Stimulated activated CD4-positive, alpha-beta T cell treated with anti-CD3 and anti-CD28 coated beads, Interleukin-1b, Interleukin-23, amount 100 ng/mL, for 48 hours (primary cell): ENCODE measurements at places on chromosomes 3 and 15.

DNA sequence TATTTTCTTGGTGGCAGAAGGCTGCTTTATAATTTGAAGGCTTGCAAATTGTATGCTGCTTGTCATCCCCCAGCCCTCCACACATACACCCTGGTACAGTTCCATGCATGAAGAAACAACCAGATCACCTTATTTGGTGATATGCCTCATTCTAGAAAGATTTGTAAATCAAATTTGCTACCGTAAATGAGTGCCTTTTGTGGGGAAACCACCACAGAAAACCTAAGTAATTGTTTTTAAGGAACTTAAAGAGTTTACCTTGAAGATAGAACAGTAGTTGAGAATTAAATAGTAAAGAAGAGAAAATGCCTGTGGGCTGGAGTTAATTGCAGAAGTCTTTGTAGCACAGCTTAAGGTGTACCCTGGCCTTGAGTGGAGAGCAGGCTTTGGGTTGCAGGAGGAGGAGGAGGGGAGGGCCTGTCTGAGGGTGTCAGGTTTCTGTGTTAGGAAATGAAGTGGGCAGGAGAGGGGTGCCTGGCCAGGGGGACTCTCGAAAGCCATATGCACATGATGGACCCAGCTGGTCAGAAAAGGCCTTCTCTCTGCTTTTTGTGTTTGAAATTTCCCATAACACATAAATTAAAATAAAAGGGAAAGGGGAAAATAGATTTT is 6.9 kb downstream of the NIPA2 start:
- DNase-seq, result no peak

DNA sequence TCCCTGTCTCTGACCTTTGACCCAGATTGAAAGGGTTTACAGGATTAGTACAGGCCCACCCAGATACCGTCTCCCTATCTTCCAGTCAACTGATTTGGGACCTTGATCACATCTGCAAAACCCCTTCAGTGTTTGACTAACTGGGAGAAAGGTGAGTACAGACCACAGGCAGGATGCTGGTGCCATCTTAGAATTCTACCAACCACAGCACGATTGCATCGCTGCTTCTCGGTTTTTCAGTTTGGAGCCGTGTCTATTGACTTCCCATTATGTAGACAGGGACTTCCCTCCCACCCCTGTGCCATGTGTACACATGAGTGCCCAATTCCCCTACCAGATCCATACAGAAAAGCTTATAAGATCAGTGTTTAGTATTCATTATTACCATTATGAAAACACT is 6.6 kb upstream of the KLF13 start:
- DNase-seq, result no peak

DNA sequence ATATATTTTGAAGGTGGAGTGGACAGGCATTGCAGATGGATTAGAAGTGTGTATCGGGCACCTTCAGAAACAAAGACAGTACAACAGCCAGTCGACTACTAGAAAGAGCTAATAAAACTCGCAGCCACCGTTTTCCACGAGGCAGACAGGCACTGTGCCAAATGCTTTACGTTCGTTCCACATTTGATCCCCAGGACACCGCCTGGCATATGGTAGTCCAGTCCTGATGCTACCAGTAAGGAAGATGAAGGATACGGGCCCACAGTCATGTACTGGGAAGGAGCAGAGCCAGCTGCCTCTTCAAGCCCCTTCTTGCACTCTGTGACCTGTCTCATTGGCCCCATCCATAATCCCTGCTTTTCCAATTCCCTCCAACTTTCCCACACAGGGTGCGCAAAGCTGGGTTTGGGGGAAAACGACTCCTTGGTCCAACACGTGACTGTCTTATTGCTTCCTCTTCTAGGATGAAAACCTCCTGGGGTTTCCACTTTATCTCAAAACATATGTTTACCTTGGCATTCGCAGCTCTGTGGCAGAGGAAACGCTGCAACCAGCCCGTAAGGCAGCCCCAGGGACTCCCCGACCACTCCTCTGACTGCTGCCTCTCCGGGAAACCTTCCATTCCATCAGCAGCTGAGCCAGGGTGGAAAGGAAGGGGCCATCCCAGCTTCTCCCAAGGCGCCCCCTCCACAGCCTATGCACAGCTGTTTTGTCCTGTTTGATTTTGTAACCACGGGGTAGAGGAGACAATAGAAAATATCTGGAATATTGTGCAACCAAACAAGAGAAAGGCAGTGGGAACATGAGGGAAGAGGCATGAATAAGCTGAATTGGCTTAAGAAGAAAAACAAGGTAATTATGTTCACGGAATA is 107.4 kb downstream of the ADAMTS17 start:
- no peak for DNase-seq

DNA sequence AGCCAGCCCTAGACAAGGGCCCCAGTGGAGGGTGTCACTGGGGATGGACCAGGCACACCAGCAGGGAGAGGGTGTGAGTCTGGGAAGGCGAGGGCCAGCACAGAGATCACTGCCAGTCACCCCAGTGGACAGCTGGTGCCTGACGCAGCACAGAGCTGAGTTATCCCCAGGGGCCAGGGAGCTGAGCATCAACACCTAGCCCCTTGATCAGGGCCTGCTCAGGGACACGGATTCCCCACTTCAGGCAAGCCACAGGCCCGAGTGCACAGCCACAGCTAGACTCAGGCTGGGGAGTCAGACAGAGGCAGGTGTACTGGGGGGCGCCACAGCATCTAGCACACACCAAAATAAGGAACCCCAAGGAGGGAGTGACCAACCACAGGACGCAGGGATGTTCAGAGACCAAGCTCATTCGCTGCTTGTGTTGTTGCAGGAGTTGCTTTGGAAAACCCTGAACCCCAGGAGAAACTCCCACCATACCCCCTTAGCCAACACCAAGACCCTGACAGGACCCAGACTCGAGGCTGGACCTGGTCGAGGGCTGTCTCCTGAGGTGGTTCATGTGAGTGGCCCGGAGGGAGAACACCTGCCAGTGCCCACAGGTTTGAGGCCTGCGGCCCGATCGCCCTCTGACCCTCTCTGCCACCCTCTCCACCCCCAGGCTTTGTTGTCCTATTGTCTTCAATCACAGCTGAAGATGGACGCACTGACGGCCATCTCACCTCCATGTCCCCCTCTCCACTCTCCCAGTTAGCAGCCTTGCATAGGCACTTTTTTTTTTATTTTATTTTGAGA is 146.8 kb downstream of the TPRA1 start:
- no peak for DNase-seq

- no peak for DNase-seq
Observed at GRCh38 chr3:25287291-25287884, 140.7 kb upstream of the RARB start.

DNA sequence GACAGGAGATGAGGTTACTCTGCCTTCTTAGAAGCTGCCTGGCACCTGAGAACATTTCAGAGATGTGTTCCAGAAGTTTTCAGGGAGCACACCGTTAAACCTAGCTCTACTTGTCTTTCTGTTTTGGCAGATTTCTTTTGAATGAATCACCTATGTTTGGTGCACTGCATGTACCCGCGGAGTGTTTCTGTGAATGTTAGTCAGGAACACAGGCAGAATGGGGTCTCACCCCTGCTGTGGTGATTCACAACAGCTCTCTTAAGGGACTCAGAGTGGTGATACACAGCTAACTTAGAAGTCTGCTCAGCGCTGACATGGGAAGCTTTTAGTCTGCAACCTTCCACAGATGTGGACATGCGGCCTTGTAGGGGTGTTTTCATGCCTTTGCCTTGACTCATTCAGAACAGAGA is 24.0 kb downstream of the TSEN2 start:
- DNase-seq, result no peak

- DNase-seq, result no peak
Observed at GRCh38 chr3:57624801-57625200, 27.7 kb upstream of the ARF4 start.
